ENCODE measurements at places on chromosomes 3 and 15.
A peak's percentile ranks its signal among the peaks of the same experiment; 100 is the strongest.

DNA sequence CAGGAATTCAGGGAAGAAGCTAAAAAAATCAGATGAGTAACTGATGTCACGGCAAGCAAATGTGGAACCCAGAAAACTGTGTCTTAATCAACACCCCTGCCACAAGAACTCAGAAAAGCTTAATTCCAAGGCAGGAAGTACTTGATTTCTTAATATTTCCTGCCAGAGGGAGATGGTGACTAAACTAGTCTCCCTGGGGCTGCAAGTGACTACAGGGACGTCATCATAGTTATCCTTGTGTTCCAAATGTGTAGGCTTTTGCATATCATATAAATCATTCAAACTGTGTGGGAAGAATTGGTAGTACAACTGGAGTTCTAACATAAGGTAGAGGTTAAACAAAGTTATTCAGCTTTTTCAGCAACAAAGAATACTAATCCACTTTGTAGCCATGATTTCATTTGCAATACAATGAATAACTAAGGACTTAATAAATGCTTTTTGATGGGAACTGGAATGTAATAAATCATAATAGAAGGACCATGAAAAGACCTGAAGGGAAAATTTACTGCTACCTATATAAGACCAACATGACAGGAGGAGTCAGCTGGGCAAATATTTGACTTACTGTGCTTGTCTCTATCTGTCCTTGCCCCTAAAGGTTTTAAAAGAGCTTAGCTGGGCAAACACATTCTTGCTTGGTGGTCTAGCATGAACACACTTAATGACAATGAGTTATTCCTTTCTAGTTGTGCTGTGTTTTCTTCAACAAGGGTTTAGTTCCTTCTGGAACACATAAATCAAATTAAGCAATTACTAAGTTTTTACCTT is 76.0 kb upstream of the NECTIN3 start:
- no peaks in the 10 kb centered on the region for H3K27me3 ChIP-seq
- no peaks in the 10 kb centered on the region for H3K36me3 ChIP-seq
- DNase-seq = no peak
- H3K4me3 ChIP-seq = no peak overlapping the region
- no peaks in the 10 kb centered on the region for H3K4me1 ChIP-seq

GRCh38 chr3:17939157-17939556 is 196.7 kb upstream of the TBC1D5 start:
- H3K36me3 ChIP-seq = no peaks in the 10 kb centered on the region
- H3K4me1 ChIP-seq = no peaks in the 10 kb centered on the region
- H3K27ac ChIP-seq = no peak overlapping the region
- H3K4me3 ChIP-seq = no peak overlapping the region

DNA sequence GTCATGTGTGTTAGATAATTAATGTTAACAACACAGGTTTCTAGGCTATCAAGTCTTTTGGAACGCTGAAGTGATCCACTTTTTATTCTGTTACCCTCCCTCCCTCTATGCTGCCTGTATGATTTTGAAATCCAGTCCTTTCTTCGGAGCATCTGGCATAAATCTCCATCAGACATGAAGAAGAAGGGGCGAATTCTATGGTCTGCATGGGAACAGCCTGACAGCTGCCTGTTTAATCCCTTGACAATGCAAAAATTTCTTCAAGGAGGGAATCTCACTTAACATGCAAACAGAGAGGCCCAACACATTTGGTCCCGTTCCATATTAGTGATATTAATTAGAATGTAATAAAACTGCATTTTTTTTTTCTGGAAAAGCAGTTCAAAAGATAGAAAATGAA is 145.2 kb downstream of the VGLL3 start:
- no peaks in the 10 kb centered on the region for H3K36me3 ChIP-seq
- H3K27ac ChIP-seq = no peak overlapping the region
- H3K4me1 ChIP-seq = no peaks in the 10 kb centered on the region
- H3K27me3 ChIP-seq = no peaks in the 10 kb centered on the region
- H3K4me3 ChIP-seq = no peak overlapping the region

DNA sequence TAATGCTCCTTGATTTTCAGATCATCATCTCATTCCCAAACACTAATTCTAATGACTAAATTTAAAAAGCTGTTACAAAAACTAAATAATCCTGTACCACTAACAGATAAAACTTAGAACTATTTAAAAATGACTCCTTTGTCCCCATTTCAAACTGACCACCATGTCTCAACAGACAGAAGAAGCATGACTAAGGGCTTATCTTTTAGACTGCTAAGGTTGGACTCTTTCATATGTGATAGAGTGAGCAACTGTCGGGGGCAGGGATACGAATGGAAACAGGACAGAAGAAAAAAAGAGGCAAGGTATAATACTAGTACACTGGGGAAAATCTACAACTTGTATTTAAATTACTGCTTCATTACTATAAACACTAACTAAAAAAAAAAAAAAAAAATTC is 23.3 kb downstream of the SNX4 start:
- no peak for DNase-seq
- H3K4me1 ChIP-seq = no peaks in the 10 kb centered on the region
- H3K27me3 ChIP-seq = no peaks in the 10 kb centered on the region
- no peak overlapping the region for H3K27ac ChIP-seq
- peaks cover 12% of the 10 kb centered on the region for H3K36me3 ChIP-seq

DNA sequence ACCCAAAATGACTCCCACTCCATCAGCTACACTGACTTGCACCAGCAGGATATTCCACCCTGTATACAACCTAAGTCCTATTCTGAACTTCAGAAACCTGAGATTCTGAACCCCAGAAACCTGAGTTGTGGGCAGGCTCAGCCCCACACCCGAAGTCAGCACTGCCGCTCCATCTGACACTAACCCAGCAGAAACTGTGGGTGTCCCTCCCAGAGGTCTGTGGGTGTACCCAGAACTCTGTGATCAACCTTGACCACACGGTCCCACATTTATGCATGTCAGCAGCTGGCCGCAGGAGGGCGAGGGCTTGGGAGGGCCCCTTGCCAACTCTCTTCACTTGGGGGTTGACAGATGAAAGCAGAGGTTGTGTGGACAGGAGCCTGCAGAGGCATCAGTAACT is 9.3 kb downstream of the OXTR start:
- no peak overlapping the region for H3K4me3 ChIP-seq
- H3K27me3 ChIP-seq = no peaks in the 10 kb centered on the region
- DNase-seq = no peak
- H3K36me3 ChIP-seq = no peaks in the 10 kb centered on the region
- no peaks in the 10 kb centered on the region for H3K4me1 ChIP-seq
- H3K27ac ChIP-seq = no peak overlapping the region

DNA sequence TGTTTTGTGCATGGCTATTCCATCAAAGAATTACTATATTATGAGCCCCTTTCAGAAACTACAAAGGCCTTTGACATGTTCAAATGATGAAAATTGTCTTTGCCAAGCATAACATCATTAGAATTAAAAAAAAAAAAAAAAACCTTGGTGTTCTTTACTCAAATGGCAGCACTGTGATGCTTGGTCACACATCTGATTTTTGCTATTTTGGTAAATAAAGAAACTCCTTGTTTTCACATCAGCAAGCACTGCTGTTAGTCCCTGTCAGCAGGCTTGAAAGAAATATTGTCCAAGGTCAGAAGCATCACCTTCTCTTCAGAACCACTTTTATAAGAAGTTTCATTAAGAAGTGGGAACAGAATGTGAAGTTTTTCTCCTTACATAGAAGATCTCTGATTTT is 537.3 kb downstream of the MFSD1 start:
- no peak overlapping the region for H3K27ac ChIP-seq
- no peak for DNase-seq
- no peaks in the 10 kb centered on the region for H3K4me1 ChIP-seq
- no peaks in the 10 kb centered on the region for H3K27me3 ChIP-seq
- H3K36me3 ChIP-seq = no peaks in the 10 kb centered on the region

DNA sequence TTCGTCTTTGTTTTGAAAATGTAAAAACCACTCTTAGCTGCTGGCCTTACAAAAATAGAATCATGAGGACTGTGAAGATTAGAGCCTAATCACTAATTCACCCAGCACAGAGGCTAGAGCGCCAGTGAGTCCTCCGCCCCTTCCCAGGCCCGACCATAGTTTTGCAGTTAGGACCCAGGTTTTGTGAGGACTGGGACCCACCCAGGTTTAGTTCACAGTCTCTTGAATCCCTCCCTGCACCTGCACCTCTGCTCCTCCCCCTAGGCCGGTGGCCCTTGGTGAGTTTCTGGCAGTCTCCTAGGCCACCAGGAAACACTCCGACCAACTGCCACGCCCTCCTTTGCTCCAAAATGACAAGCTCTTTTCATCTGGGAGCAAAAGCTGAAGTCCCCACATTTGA is 136.0 kb upstream of the CCDC54 start:
- H3K27ac ChIP-seq = no peak overlapping the region
- H3K36me3 ChIP-seq = no peaks in the 10 kb centered on the region
- DNase-seq = no peak

DNA sequence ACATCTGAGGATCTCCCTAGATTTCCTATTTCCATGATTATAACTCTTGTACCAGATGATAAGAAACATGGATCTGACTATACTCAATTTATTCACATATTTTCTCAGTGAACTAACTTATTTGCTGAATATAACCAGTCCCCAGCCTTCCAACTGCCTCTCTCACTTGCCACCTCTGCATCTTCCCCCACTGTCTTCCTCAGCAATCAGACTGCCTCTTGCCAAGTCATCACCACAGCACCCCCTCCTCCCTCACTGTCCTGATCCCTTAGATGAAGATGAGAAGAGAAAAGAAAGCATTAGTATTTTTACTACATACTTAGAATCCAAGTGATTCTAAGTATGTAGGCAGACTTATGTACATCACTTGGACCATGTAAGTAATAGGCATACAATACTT is 71.9 kb downstream of the GTPBP8 start:
- H3K36me3 ChIP-seq = no peaks in the 10 kb centered on the region
- H3K4me1 ChIP-seq = no peaks in the 10 kb centered on the region
- H3K27ac ChIP-seq = no peak overlapping the region
- DNase-seq = no peak
- no peak overlapping the region for H3K4me3 ChIP-seq

- peaks cover 17% of the 10 kb centered on the region for H3K4me1 ChIP-seq
- no peaks in the 10 kb centered on the region for H3K36me3 ChIP-seq
- peak overlapping the region; percentile 68 for H3K27ac ChIP-seq
Observed at GRCh38 chr15:34365091-34365825, 1.7 kb downstream of the LPCAT4 start.

DNA sequence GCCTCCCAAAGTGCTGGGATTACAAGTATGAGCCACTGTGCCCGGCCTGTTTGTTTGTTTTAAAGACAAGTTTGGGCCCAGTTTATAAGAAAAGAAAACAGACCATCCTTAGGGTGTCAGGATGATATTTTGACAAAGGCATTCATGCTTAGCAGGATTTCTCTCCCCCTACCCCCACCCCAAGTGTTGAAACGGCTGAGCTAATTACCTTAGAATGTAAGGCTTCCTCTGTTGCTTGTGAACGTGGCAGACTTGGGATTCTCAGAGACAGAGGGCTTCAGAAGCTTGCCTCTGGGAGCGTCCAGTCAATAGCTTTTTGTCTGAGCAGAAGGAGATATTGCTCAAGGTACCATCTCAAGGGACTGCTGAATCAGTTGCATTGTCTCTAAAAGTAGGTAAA is 24.0 kb downstream of the FLNB start:
- no peak overlapping the region for H3K4me3 ChIP-seq
- no peak overlapping the region for H3K27ac ChIP-seq
- no peaks in the 10 kb centered on the region for H3K36me3 ChIP-seq
- no peak for DNase-seq

DNA sequence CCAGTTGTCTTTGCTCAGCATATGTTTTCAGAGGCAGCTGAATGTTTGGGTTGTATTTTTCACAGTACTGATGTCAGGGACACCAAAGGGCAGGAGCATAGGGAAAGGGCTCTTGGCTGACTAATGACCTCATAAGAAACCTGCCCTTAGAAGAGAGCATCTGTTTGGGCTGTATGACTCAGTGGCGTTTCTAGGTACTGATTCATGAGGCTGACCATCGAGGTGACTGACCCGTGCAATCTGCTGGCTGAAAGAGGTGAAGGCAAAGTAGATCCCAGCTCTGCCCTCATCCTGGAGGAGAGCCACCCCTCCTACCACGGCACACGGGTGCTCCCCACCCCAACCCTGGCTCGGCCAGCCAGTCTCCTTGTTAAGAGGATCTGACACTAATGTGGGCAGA is 8.3 kb downstream of the LMCD1 start:
- H3K36me3 ChIP-seq = no peaks in the 10 kb centered on the region
- H3K27me3 ChIP-seq = no peaks in the 10 kb centered on the region
- H3K4me1 ChIP-seq = no peaks in the 10 kb centered on the region
- DNase-seq = no peak
- no peak overlapping the region for H3K27ac ChIP-seq

DNA sequence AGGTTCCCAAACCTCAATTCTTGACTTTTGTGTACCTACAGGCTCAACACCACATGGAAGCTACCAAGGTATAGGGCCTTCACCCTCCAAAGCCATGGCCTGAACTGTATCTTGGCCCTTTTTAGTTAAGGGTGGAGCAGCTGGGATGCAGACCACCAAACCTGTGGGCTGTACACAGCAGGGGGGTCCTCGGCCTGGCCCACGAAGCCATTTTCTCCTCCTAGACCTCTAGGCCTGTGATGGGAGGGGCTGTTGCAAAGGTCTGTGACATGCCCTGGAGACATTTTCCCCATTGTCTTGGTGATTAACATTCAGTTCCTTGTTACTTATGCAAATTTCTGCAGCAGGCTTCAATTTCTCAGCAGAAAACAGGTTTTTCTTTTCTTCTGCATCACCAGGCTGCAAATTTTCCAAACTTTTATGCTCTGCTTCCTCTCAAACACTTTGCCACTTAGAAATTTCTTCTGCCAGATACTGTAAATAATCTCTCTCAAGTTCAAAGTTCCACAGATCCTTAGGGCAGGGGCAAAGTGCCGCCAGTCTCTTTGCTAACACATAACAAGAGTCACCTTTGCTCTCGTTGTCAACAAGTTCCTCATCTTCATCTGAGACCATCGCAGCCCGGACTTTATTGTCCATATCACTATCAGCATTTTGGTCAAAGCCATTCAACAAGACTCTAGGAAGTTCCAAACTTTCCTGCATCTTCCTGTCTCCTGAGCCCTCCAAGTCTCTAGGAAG is 90.9 kb upstream of the PLXND1 start:
- no peaks in the 10 kb centered on the region for H3K4me1 ChIP-seq
- no peaks in the 10 kb centered on the region for H3K27me3 ChIP-seq
- DNase-seq = no peak
- H3K27ac ChIP-seq = no peak overlapping the region
- no peak overlapping the region for H3K4me3 ChIP-seq

- no peak overlapping the region for H3K4me3 ChIP-seq
- H3K4me1 ChIP-seq = no peaks in the 10 kb centered on the region
Observed at GRCh38 chr15:72389231-72389630, 8.9 kb upstream of the TMEM202 start.

GRCh38 chr3:173066044-173067004 is 74.7 kb downstream of the SPATA16 start:
- H3K4me3 ChIP-seq = no peak overlapping the region
- no peak overlapping the region for H3K27ac ChIP-seq
- H3K4me1 ChIP-seq = no peaks in the 10 kb centered on the region

- no peaks in the 10 kb centered on the region for H3K36me3 ChIP-seq
- H3K27ac ChIP-seq = no peak overlapping the region
- no peak overlapping the region for H3K4me3 ChIP-seq
- H3K27me3 ChIP-seq = no peaks in the 10 kb centered on the region
- peaks cover 4% of the 10 kb centered on the region for H3K4me1 ChIP-seq
Observed at GRCh38 chr15:66654361-66654738, 47.7 kb upstream of the SMAD6 start.
